ENCODE measurements at places on chromosomes 16 and 17. TPM values are rescaled to one million over a fixed set of nuclear protein-coding genes. Genes with fewer than 3 reads are reported as not detected.

Gene ZNF423
- 2.4 TPM for polyA plus RNA-seq

Gene ODAD4
- polyA plus RNA-seq = 4.1 TPM

Gene TP53TG3C
- not detected for polyA plus RNA-seq

Gene ABCC3
- 163 TPM for polyA plus RNA-seq

Gene HSD11B2
- 7.7 TPM for polyA plus RNA-seq

Gene IKZF3
- polyA plus RNA-seq = 0.15 TPM

Gene SLC16A6
- 0.02 TPM for polyA plus RNA-seq

Gene CCL18
- polyA plus RNA-seq = not detected

Gene AXIN2
- polyA plus RNA-seq = 2.5 TPM

Gene TOX3
- 4.6 TPM for polyA plus RNA-seq

Gene WFIKKN2
- 0.15 TPM for polyA plus RNA-seq

Gene IQCK
- polyA plus RNA-seq = 15.1 TPM

Gene GPRC5B
- polyA plus RNA-seq = 28.3 TPM

Gene RGS9
- 7.1 TPM for polyA plus RNA-seq

Gene RDM1
- not detected for polyA plus RNA-seq

Gene TNFSF13
- 17.8 TPM for polyA plus RNA-seq

Gene ADAM11
- 0.40 TPM for polyA plus RNA-seq

Gene VMO1
- 1.6 TPM for polyA plus RNA-seq

Gene RAB37
- polyA plus RNA-seq = 3.1 TPM

Gene RAD51C
- 12.8 TPM for polyA plus RNA-seq

Data from pancreas (tissue), 10 donors.